ENCODE measurements at places on chromosomes 16 and 17. TPM values are rescaled to one million over a fixed set of nuclear protein-coding genes. Genes with fewer than 3 reads are reported as not detected.

Gene CEP20
- 60.2 TPM for polyA plus RNA-seq

Gene NPIPB6
- polyA plus RNA-seq, result 1.8 TPM

- DNase-seq, result no peak
Observed at GRCh38 chr16:66942981-66943380, 7.7 kb downstream of the CES2 start.

- no peak for DNase-seq
Observed at GRCh38 chr17:27862840-27863239, 30.3 kb downstream of the LYRM9 start.

Gene MAPT
- 2.8 TPM for polyA plus RNA-seq
